Activated naive CD4-positive, alpha-beta T cell treated with anti-CD3 and anti-CD28 coated beads for 36 hours (primary cell): ENCODE measurements at places on chromosomes 7 and 10.
A peak's percentile ranks its signal among the peaks of the same experiment; 100 is the strongest.

DNA sequence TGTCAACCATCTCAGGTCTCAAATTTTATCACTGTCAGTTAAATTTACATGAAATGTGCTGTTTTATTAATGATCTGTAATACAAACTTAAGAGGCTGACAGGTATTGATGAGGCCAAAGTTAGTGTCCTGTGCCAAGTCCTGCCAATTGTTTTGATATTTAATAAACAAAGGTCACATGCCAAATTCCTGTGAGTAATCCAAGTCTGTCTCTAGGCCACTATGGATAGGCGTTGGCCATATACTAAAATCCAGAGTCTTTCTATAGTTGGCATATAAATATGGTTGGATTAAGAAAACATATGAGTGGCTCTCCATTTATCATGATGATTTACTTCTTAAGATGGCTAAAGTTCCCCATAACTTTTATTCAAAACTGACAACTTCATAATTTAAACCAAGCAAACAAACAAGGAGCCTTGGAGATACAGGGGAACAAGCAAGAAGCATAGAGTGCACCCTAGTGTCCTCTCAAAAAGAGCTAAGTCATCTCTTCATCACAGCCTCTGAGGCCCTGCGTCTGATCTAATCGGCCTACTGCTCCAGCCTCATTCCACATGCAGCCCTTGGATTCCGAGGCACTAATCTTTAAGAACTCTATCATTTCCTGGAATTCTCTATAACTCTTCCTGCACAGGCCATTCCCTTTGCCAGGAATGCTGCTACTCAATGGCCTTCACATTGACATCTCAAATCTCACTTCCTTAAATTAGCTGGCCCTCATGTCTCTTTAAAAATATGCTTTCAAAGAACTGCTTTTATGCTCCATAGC is 32.7 kb upstream of the NRCAM start:
- no peak for DNase-seq

- no peak for DNase-seq
These were observed 75.9 kb upstream of the HGF start for GRCh38 chr7:81845744-81846241.

DNA sequence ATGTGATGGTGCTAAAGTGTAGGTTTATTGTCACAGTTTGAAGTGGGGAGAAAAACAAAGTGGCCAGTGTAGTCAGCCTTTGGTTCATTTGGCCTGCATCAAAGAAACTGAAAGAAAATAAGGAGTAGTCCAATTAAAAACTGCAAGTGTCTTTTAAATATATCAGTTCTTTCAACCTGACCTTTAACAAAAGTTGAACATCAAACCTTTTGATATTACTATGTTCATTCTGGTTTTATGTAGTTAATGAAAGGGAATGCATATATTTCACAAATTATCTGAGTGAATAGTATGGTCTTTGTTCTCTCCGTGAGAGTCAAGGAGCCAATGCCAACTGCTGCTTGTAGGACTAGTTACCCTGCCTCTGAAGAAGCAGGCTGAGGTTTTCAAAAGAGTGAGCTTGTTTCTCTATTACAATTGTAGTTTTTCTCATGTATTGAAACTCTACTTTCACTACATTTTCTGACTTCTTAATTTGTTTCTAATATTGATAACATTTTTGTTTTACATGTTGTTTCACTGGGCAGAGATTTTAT is 1160.8 kb upstream of the LRRTM3 start:
- no peak for DNase-seq

DNA sequence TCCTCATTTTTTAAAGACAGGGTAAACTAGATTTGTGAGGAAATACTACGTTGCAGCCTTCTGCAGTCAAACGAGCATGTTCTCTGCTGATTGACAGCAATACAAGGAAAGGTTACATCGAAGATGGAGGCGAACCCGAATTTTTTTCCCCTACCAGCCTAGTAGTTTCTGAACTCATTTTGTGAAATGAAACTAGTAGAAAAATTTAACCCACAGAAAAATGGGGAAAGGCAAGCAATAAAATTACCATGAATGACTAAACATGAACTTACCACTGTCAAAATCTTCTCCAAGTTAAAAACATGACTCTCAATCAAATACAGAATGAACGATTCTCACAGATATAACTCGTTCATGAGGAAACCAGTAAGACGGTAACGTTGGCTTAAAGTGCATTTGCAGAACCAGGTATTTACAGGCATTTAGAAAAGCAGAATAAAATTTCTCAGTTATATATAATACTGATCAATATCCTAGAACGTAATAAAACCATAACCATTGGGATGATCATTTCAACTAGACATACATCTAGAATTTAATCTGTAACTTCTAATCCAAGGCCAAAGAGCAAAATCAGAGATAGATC is 73.9 kb downstream of the CELF2 start:
- peak; percentile 36 for DNase-seq

- DNase-seq = no peak
These were observed 154.0 kb downstream of the TMEM26 start for GRCh38 chr10:61299156-61299555.

GRCh38 chr7:20083781-20084180 is 133.4 kb downstream of the MACC1 start:
- peak; percentile 5 for DNase-seq

DNA sequence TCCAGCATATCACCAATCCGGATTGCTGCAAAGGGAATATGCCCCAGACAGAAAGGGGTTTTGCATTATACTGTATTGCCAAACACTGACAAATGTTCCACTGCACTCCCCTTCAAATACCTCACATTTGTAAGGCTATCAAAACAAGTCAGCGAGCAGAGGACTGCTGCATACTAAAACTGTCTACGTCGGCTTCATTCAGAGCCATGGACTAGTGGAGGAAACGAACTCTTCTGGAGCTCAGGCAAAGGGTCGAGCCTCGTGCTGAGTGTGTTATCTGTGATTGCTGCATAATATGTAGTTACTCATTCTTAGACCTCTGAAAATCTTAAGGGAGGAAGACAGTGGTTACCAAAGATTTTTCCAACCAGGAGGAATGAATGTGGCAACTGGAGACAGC is 200.2 kb downstream of the DYNC1I1 start:
- DNase-seq = no peak

DNA sequence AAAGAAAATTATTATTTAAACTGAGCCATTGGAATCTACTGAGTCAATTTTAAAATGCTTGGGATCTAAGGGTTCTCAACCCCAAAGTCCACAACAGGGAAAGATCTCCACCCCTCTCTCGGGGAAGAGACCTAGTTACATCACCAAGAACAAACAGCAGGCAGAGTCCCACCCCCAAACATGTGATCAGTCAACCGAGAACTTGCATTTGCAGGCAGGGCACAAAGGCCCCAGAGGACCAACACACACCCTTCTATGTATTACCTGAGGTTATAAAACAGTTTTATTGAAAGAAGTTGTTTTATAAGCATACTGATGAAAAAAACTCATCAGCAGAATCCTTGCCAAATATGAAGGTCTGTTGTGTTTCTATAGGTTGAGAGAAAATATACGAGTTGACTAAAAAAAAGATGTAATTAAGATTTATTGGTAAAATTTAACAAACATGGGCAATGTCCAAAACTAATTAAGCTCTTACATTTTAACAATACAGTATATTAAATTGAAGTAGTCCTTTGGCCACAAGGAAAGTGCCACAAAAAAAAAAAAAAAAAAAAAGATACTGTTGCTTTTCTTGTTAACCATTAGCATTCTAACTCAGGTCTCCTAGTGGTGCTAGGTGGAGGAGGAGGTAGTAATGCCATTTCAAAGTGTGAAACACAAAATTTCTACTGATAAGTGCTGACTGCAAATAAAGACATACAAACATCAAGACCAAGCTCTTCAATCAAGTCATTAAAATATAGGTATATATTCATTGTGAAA is 975 bp upstream of the USP54 start:
- DNase-seq = peak; percentile 59

- no peak for DNase-seq
These were observed 215.8 kb downstream of the ZMYND11 start for GRCh38 chr10:350981-351501.

GRCh38 chr7:131604841-131605279 is 48.4 kb upstream of the PODXL start:
- no peak for DNase-seq

GRCh38 chr7:155418941-155419755 is 38.8 kb upstream of the EN2 start:
- no peak for DNase-seq

DNA sequence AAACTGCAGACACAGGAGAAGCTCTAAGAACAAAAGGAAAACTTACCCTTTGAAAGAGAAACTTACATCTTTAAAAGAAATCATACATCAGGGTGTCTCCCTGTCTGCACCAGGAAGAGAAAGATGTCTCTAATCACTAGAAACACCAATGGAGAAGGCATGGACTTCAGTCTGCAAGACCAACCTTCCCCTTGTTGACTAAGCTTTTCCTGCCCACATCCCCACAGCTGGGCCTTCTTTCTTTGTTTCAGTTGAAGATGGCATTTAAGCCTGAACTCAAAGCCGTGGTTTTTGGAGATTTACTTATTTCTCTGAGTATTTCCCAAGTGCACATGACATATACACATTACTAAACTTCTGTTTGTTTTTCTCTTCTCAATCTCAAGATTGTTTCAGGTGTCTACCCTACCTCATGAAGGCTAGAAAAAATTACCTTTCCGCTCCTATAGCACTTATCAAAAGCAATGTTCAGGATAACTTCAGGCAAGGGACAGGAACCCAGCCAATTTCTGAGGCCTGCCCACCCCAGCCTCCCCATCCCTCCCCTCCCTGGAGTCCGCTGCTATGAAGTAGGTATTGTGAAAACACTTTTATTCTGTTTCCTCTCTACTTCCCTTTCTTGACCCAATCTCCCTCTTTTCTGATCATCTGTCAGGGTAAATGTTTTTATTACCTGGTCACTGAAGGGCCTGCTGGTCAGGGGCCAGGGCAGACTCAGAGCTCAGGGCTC is 2.8 kb upstream of the SLC29A3 start:
- peak; percentile 38 for DNase-seq

DNA sequence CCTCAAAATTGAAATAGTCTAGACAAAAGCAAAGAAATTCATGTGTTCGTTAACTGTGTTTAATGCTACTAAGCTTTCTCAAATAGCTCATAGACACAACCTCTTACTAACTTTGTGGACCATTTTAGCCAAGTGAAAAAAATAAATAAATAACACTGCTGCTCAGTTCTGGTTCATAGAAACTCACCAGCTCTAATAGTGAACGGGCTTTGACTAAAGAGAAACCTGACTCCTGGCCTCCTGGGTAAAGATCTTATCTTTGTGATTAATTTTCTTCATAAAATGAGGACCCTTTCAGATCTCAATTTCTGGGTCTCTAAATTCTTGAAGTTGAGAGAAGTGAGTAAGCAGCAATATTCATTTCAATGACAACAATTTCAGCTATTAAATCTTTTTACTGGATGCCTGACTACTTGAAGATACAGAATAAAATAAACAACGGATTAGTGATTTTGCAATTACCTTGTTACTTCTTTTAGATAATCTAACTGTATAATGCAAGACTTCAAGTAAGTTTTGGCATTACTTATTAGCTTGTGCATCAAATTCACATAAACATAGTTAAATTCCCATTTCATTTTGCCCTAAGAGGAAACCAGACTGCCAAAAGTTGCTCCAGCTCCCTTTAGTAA is 3.1 kb downstream of the CADPS2 start:
- DNase-seq = no peak

- DNase-seq = peak; percentile 31
These were observed 216.1 kb upstream of the ZMIZ1 start for GRCh38 chr10:78852466-78853240.
